ENCODE measurements at places on chromosomes 1 and 21. TPM values are rescaled to one million over a fixed set of nuclear protein-coding genes. Genes with fewer than 3 reads are reported as not detected.

DNA sequence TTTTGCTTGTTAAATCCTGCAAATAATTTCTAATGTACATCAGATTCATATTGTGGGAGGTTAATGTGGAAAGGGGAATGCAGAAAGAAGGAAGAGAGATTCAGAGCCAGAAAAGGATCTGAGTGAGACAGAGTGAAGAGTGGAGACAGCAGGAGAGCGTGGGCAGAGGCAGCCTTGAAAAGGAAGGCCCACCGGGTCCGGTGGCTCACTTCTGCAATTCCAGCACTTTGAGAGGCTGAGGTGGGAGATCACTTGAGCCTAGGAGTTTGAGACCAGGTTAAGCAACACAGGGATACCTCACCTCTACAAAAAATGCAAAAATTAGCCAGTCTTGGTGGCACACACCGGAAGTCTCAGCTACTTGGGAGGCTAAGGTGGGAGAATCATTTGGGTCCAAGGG lies 222.0 kb upstream of the RAB4A start:
- DNase-seq, result no peak

EXO1 gene
- total RNA-seq, result 8.4 TPM

DNA sequence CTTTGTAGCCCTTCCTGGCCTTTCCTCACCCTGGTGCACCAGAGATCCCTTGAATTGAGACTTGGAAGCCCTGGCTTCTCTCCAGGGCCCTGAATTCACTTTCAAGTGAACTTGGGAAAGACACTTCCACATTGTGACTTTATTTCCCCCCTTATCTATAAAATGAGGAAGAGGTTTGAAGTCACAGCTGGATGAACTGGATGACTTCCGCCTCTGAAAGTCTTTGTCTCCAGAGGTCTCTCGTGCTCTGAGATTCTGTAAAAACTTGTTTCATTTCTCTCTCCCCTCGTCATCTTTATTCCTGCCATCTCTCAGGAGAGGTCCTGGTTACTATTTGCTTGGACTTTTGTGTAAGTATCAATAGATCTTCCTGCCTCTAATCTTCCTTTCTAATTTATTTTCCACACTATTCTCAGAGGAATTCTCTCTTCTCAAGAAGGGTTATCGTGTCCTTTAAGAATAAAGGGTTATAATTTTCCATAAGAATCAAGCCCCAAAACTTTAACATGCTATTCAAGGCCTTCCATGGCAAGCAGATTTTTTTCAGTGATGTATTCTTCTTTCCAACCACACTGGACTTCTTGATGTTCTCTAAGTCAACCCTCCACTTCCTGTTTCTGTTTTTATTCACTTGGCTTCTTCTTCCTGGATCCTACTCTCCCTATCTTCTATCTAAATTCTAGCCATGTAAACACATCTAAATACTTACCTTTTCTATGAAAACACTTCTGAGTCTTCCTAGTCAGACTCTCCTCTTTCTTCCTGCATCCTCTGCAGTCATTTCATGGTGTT lies 6.5 kb upstream of the RPTN start:
- no peak for DNase-seq

DNA sequence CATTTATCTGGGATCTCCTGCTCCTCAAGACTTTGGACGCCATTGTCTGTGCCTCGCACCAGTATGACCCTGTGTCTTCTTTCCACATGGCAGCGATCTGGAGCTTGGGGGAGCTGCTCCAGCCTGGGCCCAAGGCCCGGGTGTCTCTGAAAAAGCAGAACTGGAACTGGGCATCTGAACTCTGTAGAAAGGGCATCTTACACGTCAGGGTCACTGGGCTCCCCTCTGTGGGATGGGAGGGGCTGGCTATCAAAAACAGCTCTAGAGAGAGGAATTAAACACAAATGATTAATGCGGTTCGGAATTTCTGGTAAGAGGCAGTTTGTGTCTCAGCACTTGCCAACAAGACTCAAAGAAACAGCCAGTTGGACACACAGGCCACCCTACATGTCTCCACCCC lies 16.1 kb downstream of the FCRL1 start:
- DNase-seq, result no peak

DNA sequence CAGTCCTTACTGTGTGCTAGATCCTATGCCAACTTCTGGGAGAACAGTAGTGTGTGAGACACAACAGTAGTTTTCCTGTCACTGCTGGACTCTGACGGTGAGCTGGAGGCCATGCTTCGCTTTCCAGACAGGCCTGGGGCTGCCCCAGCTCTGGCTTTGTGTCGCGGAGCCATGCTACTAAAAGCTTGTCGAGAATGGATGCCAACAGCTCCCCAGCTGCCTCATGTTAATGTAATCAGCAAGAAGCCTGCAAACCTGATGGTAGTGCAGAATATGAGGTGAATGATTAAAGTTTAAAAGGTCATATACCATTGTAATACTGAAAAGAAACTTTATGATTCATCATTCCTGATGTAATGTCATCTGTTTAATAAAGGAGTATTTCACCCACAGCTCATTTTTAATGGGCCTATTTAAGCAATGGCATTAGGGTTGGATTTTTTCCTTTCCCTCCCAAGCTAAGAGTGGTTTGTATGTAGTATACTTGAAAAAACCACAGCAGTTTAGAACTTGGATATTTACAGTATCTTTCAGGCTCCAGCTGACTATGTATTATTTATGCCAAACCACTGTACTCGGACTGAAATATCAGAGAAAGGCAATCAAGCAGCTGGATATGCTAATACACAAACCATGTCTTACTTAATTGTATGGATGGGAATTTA lies 343.0 kb downstream of the NUF2 start:
- no peak for DNase-seq

DNA sequence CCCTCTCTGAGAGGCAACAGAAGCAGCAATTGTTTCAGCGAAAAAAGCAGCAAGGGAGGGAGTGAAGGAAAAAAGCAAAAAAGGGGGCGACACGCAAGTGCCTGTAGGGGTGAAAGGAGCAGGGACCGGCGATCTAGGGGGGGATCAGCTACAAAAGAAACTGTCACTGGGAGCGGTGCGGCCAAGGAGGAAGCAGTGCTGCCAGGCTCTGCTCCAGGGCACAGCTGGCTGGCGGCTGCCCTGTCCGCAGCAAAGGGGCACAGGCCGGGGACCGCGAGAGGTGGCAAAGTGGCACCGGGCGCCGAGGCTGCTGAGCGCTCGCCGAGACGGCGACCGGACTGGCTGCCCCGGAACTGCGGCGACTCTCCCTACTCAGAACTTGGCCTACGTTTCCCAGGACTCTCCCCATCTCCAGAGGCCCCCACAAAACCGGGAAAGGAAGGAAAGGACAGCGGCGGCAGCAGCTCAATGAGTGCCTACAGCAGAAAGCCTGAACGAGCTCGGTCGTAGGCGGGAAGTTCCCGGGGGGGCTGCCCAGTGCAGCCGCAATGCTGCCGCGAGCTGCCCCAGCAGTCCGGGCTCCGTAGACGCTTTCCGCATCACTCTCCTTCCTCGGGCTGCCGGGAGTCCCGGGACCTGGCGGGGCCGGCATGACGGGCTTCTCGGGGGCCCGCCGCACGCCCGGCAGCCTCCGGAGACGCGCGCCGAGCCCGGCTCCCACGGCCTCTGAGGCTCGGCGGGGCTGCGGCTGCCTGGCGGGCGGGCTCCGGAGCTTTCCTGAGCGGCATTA lies 1.0 kb upstream of the CDKN2C start:
- peak; percentile 54 for DNase-seq

CD1C gene
- total RNA-seq, result not detected

DNA sequence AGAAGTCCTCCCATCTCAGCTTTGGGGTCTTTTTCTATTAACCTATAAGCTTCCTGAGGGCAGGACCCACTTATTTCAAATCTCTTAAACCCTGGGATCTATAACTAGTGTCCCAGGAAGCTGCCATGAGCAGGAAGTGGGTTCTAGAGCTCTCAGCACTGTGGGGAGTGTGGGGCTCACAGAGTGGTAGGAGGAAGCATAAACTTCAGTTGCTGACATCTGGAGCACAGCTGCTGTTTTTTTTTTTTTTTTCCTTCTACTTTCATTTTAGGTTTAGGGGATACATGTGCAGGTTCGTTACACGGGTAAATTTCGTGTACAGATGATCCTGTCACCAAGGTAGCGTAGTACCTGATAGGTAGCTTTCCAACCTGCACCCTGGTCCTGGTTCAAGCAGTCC lies 59.3 kb downstream of the AK4 start:
- no peak for DNase-seq

GRCh38 chr1:181088079-181089016 lies at the start of gene IER5:
Gene IER5, plus strand, starts transcription at chr1:181088700. Its CDS starts 203 bp downstream, at chr1:181088903.
- peak; percentile 97 for DNase-seq

TMEM82 gene
- not detected for total RNA-seq

DNA sequence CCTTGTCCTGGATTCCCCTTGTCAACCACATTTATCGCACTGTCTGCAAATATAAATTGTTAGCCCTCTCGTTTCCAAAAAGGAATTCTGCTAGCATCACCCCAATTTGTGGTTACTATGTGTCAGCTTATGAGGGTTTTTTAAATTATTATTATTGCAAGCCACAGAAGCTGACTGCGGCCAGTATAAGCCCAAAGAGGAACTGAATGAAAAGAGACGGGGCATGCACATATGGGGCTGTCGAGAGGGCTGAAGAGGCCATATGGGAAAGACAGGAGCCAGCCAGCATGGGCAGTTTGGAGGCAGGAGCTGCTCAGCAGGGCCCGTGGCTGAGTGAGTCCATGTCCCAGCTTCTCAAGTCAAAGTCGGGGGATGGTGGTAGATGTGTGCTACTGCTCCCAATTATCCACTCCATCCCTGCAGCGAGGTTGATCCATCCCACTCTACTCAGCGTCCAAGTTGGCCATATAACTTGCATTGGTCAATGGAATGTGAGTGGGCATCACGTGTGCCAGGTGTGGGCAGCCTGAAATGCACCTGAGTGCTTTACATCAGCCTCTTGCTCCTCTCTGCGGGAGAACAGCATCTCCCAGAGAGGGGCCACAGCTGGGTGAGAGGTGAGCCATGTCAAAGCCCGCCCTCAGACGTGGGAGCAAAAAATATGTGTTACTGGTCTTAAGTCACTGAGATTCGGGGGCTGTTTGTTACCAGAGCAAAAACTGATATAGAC lies 37.6 kb upstream of the LDLRAP1 start:
- DNase-seq, result no peak

GRCh38 chr1:31789259-31790065 lies 25.3 kb upstream of the ADGRB2 start:
- DNase-seq, result peak; percentile 75

HMGCS2 gene
- not detected for total RNA-seq

GRCh38 chr1:53311702-53312305 lies 16.1 kb downstream of the LRP8 start:
- DNase-seq, result no peak

- DNase-seq, result no peak
Observed at GRCh38 chr1:219427989-219428388, 184.9 kb downstream of the ZC3H11B start.

All from mammary epithelial cell (primary cell).